ENCODE measurements at places on chromosomes 16 and 17. TPM values are rescaled to one million over a fixed set of nuclear protein-coding genes. Genes with fewer than 3 reads are reported as not detected.
A peak's percentile ranks its signal among the peaks of the same experiment; 100 is the strongest.

GRCh38 chr16:67965668-67966548, 2.5 kb downstream of the SLC12A4 start:
- no peaks in the 10 kb centered on the region for H3K27me3 ChIP-seq
- H3K36me3 ChIP-seq, result peaks cover 12% of the 10 kb centered on the region
- H3K4me3 ChIP-seq, result peak overlapping the region; percentile 74
- peak overlapping the region; percentile 95 for H3K27ac ChIP-seq

GRCh38 chr16:30998852-30999761, 11.3 kb downstream of the STX1B start:
- H3K36me3 ChIP-seq, result no peaks in the 10 kb centered on the region
- no peak overlapping the region for H3K27ac ChIP-seq
- H3K4me3 ChIP-seq, result no peak overlapping the region
- peaks cover 52% of the 10 kb centered on the region for H3K4me1 ChIP-seq

CLEC10A gene
- total RNA-seq, result 1.8 TPM

NPIPB9 gene
- 5.4 TPM for total RNA-seq

ITGB3 gene
- total RNA-seq, result 6.6 TPM

Data from suprapubic skin (tissue), 4 donors.